ENCODE measurements at places on chromosomes 6 and 20.
A peak's percentile ranks its signal among the peaks of the same experiment; 100 is the strongest.

DNA sequence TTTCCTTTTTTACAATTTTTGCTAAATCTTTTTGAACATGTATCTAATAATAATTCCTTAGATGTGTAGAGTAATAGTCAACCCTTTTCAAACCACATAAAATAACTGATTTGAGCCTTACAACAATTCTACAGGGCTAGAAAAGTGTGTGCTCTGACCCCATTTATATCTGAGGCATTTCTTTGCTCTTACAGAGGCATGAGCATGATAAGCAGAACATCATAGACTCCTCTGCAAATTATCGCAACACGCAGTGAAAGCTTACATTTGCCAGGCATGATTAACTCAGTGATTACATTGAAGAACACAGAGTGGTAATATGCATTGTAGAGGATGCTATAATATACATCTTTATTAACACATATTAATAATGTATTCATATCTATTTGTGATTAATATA, 120.4 kb downstream of the SIM1 start:
- no peak overlapping the region for H3K4me3 ChIP-seq
- no peak for DNase-seq
- no peaks in the 10 kb centered on the region for H3K4me1 ChIP-seq
- no peak overlapping the region for H3K27ac ChIP-seq

GRCh38 chr6:133184798-133185372, 56.3 kb upstream of the EYA4 start:
- no peaks in the 10 kb centered on the region for H3K4me1 ChIP-seq
- no peak for DNase-seq
- H3K4me3 ChIP-seq = no peak overlapping the region
- H3K36me3 ChIP-seq = no peaks in the 10 kb centered on the region
- H3K27me3 ChIP-seq = no peaks in the 10 kb centered on the region

GRCh38 chr6:52514514-52514913, 62.3 kb downstream of the TRAM2 start:
- no peak overlapping the region for H3K27ac ChIP-seq
- no peaks in the 10 kb centered on the region for H3K27me3 ChIP-seq
- H3K4me1 ChIP-seq = no peaks in the 10 kb centered on the region
- no peak for DNase-seq
- no peak overlapping the region for H3K4me3 ChIP-seq
- peaks cover 49% of the 10 kb centered on the region for H3K36me3 ChIP-seq

GRCh38 chr6:132614554-132614953, 9.5 kb downstream of the TAAR2 start:
- H3K36me3 ChIP-seq = no peaks in the 10 kb centered on the region
- no peaks in the 10 kb centered on the region for H3K4me1 ChIP-seq
- H3K27me3 ChIP-seq = no peaks in the 10 kb centered on the region
- no peak for DNase-seq
- no peak overlapping the region for H3K27ac ChIP-seq
- H3K4me3 ChIP-seq = peak overlapping the region; percentile 15

GRCh38 chr6:72724545-72724944, 102.7 kb downstream of the KCNQ5 start:
- H3K4me3 ChIP-seq = no peak overlapping the region
- H3K36me3 ChIP-seq = no peaks in the 10 kb centered on the region
- H3K27me3 ChIP-seq = no peaks in the 10 kb centered on the region
- DNase-seq = no peak

GRCh38 chr6:131116755-131117360, 18.4 kb upstream of the AKAP7 start:
- no peak for DNase-seq
- H3K27me3 ChIP-seq = no peaks in the 10 kb centered on the region
- H3K4me1 ChIP-seq = no peaks in the 10 kb centered on the region

- H3K36me3 ChIP-seq = no peaks in the 10 kb centered on the region
- H3K4me1 ChIP-seq = no peaks in the 10 kb centered on the region
- H3K27ac ChIP-seq = no peak overlapping the region
- no peak overlapping the region for H3K4me3 ChIP-seq
- peaks cover 23% of the 10 kb centered on the region for H3K27me3 ChIP-seq
Measured at GRCh38 chr6:27962506-27962905, 5.5 kb downstream of the OR2B6 start.

- no peak overlapping the region for H3K4me3 ChIP-seq
- no peaks in the 10 kb centered on the region for H3K4me1 ChIP-seq
- H3K27me3 ChIP-seq = no peaks in the 10 kb centered on the region
- no peak overlapping the region for H3K27ac ChIP-seq
Measured at GRCh38 chr20:12966468-12967085, 42.2 kb upstream of the SPTLC3 start.

DNA sequence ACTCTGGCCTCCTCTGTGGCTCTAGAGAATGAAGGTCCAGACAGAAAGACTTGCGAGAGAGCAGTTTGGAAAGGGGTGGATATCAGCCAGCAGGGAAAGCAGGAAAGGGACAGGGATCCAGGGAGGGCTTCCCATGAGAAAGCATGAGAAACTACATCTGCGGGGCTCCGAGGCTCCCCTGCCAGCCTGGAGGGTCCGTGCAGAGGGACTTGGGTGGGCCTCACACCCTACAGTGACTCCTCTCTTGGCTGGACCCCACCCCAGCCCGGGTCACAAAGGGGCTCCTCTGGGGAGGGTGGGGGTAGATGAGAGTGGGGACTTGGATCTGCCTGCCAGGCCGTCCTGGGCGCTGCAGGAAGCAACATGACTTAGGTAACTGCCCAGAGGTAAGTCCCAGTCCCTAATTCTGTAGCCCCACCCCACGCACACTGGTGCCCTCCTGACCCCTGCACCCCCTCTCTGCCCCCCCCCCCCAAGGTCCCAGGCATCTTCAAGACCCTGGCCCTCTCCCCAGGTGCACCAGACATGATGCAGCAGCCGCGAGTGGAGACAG, at the start of gene TMEM239:
Gene TMEM239, plus strand, starts transcription at position 335 of the 553 bp plus-strand sequence. Its CDS starts 191 bp downstream, at position 526.
- H3K36me3 ChIP-seq = no peaks in the 10 kb centered on the region
- H3K4me1 ChIP-seq = peaks cover 11% of the 10 kb centered on the region
- no peak for DNase-seq
- H3K4me3 ChIP-seq = no peak within 1 kb of the TSS
- no peak within 1 kb of the TSS for H3K27ac ChIP-seq

GRCh38 chr6:163405412-163406309, 8.9 kb upstream of the QKI start:
- no peak overlapping the region for H3K27ac ChIP-seq
- peak; percentile 7 for DNase-seq
- no peaks in the 10 kb centered on the region for H3K36me3 ChIP-seq
- H3K4me3 ChIP-seq = peak overlapping the region; percentile 53

DNA sequence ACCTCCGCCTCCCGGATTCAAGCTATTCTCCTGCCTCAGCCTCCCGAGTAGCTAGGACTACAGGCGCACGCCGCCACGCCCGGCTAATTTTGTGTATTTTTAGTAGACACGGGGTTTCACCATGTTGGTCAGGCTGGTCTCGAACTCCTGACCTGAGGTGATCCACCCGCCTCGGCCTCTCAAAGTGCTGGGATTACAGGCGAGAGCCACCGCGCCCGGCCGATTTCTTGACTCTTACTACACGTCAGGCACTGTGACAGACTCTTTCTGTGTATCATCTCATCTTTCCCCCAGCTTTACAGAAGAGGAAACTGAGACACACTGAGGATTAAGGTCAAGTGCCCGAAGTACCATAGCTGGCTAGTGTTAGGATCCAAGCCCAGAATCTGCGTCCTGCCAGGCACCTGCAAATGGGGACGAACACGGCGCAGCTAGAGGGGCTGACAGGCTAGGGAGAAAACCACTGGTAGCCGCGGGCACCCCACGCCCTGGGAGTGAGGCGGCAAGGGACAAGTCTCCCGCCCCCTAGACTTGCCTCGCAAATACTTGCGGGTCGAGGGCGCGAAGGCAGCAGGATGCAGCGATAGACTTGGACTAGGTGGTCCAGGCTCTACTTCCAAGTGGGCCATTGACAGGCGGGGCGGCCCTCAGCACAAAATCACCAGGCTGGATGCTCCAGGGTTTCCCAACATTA, 1.1 kb upstream of the TAF8 start:
- H3K4me1 ChIP-seq = peaks cover 69% of the 10 kb centered on the region
- no peaks in the 10 kb centered on the region for H3K27me3 ChIP-seq
- H3K4me3 ChIP-seq = peak overlapping the region; percentile 85
- DNase-seq = no peak
- H3K36me3 ChIP-seq = peaks cover 30% of the 10 kb centered on the region

All from CD4-positive, alpha-beta T cell (primary cell).